ENCODE measurements at places on chromosomes 5 and 9. TPM values are rescaled to one million over a fixed set of nuclear protein-coding genes. Genes with fewer than 3 reads are reported as not detected.

FXN gene
- total RNA-seq, result 4.7 TPM

- DNase-seq, result no peak
Measured at GRCh38 chr9:93963969-93964368, 8.8 kb upstream of the BARX1 start.

- no peak for DNase-seq
Measured at GRCh38 chr5:82659115-82659514, 381.0 kb upstream of the RPS23 start.

GRCh38 chr5:33072726-33073125, 361.6 kb downstream of the NPR3 start:
- no peak for DNase-seq

DNA sequence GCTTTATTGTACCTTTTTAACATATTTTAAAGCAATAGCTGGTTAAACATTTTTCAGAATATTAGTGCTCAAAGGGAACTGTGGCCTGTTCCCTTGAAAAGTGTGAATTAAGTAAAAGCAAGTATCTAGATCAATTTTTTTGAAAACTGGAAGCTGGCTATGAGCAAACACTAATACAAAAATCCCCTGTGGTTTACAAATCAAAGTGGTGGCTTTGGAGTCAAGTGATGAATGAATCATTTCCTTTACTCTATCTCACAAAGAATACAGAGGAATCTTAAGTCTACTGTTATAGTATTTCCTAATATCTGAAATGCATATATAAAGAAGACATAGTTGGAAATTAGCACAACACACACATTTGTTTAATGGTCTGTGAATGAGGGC, 212.4 kb upstream of the C9orf72 start:
- no peak for DNase-seq

GRCh38 chr5:170436335-170436734, 47.2 kb upstream of the KCNMB1 start:
- DNase-seq, result no peak

GRCh38 chr9:3299872-3300271, 225.9 kb downstream of the RFX3 start:
- no peak for DNase-seq

DNA sequence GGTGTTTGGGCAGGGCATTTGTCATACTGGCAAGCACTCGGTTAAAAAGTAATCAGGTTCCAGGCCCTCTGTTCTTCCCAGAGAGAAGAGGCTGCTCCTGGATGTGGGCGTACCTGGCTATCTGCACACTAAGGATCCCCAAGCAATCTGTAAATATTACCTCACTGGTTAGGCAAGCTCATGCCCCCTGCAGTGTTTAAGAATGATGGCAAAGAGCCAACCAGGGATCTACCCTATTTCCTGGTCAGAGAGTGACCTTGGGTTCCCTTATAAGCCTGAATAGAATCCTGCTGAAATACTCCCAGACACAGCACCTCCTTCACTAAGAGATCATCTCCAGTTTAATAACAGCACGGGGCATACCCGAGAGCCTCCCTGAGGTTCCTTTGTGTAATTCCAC, 181.2 kb downstream of the PIK3R1 start:
- DNase-seq, result no peak
